ENCODE measurements at places on chromosomes 1 and 21.

- DNase-seq, result no peak
These were observed 10.2 kb downstream of the NFYC start for GRCh38 chr1:40701684-40702083.

- peak; percentile 73 for DNase-seq
These were observed at the start of gene RCC2 for GRCh38 chr1:17439250-17440073. TSS of gene RCC2 (minus strand) at chr1:17439677. CDS start at chr1:17438514, 1,163 bp downstream.

GRCh38 chr1:1436630-1437032 lies 1.1 kb downstream of the VWA1 start:
- no peak for DNase-seq

DNA sequence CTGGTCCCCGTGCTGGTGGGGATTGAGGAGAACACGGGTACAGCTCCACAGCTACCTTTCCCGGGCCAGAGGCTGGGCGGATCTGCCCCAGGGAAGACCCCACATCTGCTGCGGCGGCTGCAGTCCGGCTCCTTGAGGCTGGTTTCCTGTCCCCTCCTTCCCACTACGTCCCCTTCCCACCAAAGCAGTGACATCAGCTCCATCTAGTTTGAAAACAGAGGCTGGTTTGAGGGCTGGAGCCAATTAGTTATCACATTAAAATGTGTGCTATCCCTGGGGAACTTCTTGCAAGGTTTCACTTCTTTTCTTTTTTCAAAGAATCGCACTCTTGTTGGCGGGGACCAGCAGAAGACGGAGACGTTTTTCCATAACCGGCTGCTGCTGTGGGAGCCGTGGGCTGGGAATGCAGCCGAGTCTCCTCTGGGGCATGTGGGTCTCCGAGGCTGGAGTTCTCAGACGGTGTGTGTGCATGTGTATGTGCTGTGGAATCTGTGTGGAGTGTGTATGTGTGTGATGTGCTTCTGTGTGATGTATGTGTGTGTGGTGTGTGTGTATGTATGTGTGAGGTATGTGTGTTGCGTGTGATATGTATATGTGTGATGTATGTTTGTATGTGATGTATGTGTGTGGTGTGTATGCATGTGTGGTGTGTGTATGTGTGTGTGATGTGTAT lies 8.9 kb upstream of the PCBP3 start:
- DNase-seq, result no peak

- no peak for DNase-seq
These were observed 54.0 kb downstream of the APP start for GRCh38 chr21:26116456-26117011.

DNA sequence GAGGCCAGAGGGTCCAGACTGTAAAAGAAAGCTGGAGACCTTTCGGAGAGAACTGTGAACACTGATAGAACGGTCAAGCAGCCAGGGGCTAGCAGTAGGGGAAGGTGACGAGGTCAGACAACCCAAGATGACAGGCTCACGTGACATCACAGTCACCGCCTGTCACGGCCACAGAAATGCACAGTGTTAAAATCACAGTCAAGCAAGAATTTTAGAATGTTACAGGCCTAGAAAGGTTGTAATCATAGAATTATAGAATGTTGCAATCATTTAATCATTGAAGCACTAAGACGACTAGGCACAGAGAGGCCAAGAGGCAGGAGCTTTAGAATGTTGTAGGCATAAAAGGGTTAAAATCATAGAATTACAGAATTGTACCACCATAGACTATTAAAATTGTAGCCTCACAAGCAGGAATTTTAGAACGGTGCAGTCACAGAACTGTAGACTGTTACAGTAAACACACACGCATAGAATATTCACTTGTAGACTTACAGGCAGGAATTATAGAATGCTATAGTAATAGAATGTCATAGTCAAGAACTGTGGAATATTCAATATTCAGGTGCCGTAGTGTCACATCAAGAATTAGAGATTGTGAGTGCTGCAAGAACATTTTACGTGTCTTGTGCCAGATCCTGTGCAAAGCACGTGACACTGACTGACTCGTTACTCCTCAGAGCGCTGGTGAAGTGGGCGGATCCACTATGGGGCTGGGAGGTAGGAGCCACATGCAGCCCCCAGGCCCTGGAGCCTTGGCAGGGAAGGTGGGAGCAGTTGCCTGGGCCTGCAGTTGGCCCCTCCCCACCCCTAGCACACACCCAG lies 118.1 kb downstream of the EPHB2 start:
- DNase-seq, result no peak

GRCh38 chr1:248599396-248599795 lies 1.9 kb upstream of the OR2T10 start:
- DNase-seq, result no peak

DNA sequence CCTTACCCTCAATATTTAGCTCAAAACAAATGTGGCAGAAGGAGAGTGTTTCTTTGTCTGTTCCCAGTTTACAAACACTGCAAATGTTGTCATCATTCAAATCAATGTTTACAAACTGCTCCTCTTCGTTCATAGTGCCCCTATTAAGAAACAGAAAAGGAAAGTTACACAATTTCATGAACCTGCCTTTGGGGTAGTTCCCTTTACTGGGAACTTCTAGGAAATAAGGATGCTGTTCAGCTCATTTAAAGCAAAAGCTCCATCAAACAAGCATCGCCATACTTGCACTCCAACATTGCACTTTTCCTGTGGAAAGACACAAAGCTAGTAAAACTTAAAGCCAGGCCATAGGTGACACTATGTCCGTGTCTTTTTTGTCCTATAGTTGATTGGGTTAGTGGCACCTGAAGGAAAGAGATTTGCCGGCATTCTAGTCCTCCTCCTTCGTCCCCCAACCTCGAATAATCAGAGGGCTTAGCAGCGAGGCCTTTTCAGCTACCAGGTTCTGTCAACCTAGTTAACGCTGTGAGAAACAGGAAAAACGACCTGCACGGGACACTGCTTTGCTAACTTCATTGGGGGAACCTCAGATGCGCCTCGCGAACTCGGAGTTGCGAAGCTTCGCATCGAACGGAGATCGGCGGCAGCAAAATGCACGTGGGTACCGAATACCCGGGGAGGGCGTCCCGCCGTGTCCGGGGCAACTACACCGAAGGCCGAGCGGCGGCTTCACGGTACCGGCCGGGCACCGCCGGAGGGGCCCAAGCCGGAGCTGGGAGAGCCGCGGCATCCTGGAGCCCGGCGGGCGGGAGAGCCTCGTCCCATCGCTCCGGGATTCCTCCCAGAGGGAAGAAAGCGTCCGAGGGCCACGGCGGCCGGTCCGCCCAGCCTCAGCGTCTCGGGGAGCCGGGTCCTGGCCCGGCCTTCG lies 706 bp downstream of the C21orf91 start:
- peak; percentile 49 for DNase-seq

- no peak for DNase-seq
These were observed 358.8 kb upstream of the B3GALT2 start for GRCh38 chr1:193545171-193545570.

DNA sequence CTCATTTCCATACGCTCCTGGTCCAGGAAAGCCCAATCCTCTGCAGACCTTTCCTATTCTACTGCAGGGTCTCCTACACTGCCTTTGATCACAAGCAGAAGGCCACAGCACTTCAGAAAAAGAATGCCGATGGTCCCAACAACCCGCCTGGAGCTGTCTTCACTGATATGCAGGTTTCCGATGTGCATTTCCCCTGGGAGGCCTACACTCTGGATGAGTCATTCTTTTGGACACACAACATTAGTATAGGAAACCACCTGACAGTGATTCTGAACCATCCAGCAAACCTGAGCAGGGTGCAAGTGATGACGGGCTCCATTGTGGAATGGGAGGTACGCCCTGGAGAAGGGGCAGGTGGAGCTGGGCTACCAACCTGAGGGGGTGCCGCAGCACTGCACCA lies 15.0 kb downstream of the PCAT6 start:
- DNase-seq, result no peak

- DNase-seq, result no peak
These were observed 37.8 kb upstream of the RRP15 start for GRCh38 chr1:218247339-218247738.

GRCh38 chr21:41231060-41231459 lies 63.1 kb downstream of the BACE2 start:
- no peak for DNase-seq

- DNase-seq, result no peak
These were observed 39.9 kb upstream of the RGL1 start for GRCh38 chr1:183764981-183765380.

GRCh38 chr1:229843627-229844238 lies 217.7 kb downstream of the URB2 start:
- DNase-seq, result no peak

DNA sequence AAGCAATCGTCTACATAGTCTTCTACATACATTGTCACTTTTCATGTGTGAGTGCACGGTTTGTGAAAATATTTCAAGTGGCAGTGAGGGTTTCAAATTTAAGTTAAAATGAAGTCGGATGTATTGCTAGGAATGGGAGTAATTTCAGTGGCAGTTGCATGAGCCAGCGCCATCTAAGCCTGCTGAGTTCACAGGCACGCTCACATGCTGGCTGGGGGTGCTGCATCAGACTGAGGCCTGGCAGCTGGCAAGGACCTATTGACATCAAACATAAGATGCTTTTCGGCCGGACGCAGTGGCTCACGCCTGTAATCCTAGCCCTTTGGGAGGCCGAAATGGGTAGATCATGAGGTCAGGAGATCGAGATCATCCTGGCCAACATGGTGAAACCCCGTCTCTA lies 80.7 kb downstream of the UBE4B start:
- no peak for DNase-seq

DNA sequence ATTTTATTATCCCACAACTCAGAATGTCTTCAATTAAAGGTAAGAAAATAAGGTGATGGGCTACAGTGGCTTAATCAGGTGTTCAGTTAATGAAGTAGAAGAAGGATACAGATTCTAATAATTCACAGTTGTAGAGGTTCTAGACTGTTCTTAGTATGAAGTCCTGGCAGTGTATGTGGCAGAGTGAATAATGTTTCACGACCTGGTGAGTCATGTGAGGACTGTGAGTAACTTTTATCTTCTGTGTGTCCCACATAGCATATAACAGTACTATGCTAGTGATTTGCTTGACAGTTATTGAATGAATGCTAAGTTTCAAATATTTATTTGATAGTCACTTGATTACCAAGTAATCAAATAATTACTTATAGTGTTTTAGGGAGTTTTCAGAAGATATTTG lies 20.0 kb downstream of the SLC16A4 start:
- peak; percentile 12 for DNase-seq

GRCh38 chr1:207228987-207229386 lies 92.5 kb upstream of the CD55 start:
- DNase-seq, result no peak

GRCh38 chr21:35953597-35953996 lies 106.7 kb downstream of the SETD4 start:
- DNase-seq, result no peak

- no peak for DNase-seq
These were observed 534.3 kb downstream of the PLPP3 start for GRCh38 chr1:56045062-56045461.

All from CD4-positive, alpha-beta T cell treated with Interleukin-2 at 100 ng/mL for 4 hours (primary cell).